CD4-positive, alpha-beta memory T cell (primary cell): ENCODE measurements at places on chromosomes 16 and 17.

GRCh38 chr16:27152801-27153200 lies 50.5 kb upstream of the KDM8 start:
- DNase-seq = no peak

- DNase-seq = no peak
Measured at GRCh38 chr16:69399361-69399760, 13.6 kb upstream of the TERF2 start.

- no peak for DNase-seq
Measured at GRCh38 chr17:33387406-33387805, 94.3 kb upstream of the ASIC2 start.

GRCh38 chr17:43940630-43941029 lies 1.6 kb downstream of the PPY start:
- no peak for DNase-seq

- no peak for DNase-seq
Measured at GRCh38 chr17:69064001-69064400, 3.3 kb upstream of the ABCA9 start.

DNA sequence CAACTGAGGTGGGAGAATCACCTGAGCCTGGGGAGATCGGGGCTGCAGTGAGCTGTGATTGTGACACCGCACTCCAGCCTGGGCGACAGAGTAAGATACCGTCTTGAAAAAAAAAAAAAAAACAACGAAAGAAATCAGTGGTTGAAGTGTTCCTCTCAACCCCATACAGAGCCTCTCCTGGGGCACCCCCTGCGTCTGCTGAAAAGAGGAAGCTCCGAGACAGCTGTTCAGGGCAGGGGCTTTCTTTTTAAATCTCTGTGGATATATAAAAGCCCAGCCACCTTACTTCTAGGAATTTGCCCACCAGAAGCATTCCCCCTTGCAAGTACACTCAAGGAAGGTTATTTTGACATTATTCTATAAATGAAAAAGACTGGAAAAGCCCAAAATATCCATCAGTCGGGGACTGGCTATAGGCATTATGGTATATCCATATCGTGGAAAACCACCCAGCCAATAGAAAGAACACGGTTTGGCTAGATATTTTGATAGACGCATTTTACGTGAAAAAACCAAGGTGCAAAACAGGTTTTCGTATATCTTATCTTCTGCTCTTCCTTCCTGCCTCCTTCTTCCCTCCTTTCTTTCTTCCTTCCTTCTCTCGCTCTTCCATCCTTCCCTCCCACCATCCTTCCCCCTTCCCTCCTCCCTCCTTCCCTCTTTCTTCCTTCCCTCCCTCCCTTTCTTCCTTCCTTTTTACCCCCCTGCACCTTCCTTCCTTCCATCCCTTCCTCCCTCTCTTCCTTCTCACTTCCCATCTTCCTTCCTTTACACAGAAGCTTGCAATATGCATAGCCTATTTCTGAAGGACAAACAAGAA lies 9.2 kb upstream of the CCL22 start:
- DNase-seq = no peak
